Motor neuron (in vitro differentiated cells): ENCODE measurements at places on chromosomes 1 and 21.

DNA sequence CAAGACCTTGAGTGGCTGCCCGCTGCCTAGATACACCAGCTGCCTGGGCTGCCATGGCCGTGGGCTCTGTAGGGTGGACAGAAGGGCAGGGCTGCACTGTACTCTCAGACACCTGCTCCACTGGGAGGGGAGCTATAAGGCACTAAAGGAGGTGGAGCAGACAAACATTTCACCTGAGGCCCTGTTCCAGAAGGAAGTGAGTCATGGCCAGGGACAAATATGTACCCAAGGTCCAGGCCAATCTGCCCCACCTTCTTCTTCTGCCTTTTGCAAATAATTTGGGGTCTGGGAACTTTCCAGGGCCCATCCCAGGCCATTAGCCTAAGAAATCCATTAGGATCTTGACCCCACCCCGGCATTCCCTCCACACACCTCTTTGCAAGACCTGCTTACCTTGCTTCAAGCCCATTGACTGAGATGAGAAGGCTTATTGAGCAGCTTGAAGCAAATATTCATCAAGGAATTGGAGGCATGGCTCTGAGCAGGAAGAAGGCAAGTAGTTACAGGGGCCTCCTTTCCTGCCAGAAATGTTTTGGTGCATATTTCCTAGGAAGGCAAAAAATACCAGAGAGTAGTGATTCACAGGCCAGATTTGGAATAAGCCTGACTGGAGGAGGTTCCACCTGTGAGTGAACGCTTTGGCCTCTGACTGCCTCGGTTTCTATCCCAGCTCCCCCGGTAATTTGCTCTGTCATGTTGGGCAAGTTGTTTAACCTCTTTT lies at the start of gene CAPN8:
Gene CAPN8, minus strand, starts transcription at position 110 of the 721 bp plus-strand sequence. Its CDS starts 55 bp downstream, at position 55.
- peak; percentile 7 for ATAC-seq

GRCh38 chr1:184150776-184151531 lies 99.4 kb downstream of the TSEN15 start:
- ATAC-seq = no peak

DNA sequence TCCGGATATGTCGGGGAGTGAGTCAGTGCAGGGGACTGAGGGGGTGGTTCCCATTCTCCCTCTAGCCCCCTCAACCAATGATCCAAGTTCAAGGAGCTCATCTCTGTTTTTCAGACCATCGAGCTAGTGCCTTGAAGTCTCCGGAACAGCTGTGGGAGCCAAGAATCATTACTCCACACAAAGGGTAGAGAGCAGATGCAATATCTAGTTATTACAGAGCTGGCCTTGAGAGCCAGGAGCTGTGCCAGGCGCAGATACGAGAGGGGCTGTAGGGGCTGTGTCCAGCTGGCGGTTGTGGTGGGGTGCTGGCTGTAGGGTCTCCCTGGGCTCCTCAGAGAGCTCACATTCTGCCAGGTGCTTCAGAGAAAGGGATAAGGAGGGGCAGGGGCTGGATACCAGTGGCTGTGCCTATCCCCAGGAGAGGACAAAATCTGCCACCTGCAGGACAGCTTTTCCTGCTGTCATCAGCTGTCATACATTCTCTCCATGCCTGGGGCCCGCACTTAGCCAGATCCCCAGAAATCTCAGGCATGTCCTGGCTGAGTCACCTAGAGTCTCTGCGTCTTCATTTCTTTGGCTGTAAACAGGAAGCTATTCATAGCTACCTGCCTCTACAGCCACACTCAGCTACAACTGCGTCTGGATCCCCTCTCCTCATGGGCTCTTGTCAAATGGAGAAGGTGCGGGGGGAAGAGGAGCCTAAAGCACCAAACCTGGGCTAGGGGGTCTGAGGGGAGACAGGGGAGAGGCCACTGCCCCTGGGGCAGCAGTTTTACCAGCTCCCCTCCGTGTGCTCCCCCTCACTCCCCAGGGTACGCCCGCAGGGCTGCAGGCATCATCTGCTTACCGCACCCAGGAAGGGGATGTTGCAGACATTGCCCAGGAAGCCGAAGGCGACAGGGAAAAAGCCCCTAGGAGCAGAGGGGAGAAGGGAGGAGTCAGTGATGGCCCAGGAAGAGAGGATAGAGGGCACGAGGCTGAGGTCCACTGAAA lies 2.4 kb upstream of the KISS1 start:
- peak; percentile 83 for ATAC-seq

DNA sequence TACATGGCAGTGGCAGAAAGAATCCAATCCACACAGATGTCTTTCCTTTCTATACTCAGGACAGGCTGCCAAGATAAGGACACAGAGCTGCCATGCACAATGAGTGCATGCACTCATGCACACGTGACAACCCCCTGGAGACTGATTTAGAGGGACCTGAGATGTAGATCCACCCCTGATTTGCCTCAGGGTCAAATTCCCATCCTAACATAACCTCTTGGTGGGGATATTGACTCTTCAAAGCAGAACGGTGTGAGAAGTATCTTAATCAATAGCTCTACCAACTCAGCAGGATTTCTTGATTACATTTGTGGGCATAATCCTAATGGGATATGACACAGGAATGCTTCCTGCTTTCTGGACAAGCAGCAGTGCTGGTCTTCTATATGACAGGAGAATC lies 125.2 kb upstream of the DSCAM start:
- no peak for ATAC-seq

GRCh38 chr1:2933431-2934155 lies 87.7 kb upstream of the ACTRT2 start:
- no peak for ATAC-seq

- ATAC-seq = peak; percentile 47
These were observed 28.3 kb downstream of the EIF2D start for GRCh38 chr1:206583707-206584648.

DNA sequence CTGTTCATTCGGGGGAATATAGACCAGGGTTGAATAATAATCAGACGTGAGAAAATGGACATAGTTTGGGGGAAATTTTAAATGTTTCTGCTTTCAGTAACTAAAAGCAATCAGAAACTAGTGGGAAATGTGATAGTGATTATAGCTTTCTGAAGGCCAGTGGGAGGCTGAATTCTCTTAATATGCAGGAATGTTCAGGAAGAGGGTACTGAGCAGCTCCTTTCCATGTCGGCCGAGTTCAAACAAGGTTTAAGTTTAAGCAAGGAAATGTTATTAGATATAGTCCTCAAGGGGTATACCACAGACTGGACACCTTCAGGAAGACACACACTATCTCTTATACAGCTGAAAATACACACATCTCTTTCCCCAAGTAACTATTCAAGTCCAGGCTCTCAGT lies 105.5 kb downstream of the HHAT start:
- ATAC-seq = no peak

GRCh38 chr1:2641381-2642130 lies 8.7 kb upstream of the MMEL1 start:
- no peak for ATAC-seq

GRCh38 chr1:160400223-160400645 lies at the start of gene VANGL2:
TSS of gene VANGL2 (plus strand) at chr1:160400564. CDS start at chr1:160415838, 15,274 bp downstream.
- ATAC-seq = peak; percentile 67

GRCh38 chr1:93969371-93969770 lies 60.1 kb upstream of the GCLM start:
- ATAC-seq = no peak

GRCh38 chr1:244731651-244732050 lies 78.7 kb downstream of the DESI2 start:
- no peak for ATAC-seq

DNA sequence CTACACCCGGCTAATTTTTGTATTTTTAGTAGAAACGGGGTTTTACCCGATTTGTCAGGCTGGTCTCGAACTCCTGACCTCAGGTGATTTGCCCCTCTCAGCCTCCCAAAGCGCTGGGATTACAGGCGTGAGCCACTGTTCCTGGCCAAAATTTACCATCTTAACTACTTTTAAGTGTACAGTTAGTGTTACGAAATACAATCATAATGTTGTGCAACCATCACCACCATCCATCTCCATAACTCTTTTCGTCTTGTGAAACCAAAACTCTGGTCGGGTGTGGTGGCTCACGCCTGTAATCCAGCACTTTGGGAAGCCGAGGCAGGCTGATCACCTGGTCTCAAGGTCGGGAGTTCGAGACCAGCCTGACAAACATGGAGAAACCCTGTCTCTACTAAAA lies 14.1 kb upstream of the ZBTB40 start:
- no peak for ATAC-seq

GRCh38 chr1:113928187-113928930 lies 765 bp upstream of the HIPK1 start:
- ATAC-seq = no peak

GRCh38 chr1:160615660-160616059 lies 31.2 kb downstream of the SLAMF1 start:
- ATAC-seq = no peak

DNA sequence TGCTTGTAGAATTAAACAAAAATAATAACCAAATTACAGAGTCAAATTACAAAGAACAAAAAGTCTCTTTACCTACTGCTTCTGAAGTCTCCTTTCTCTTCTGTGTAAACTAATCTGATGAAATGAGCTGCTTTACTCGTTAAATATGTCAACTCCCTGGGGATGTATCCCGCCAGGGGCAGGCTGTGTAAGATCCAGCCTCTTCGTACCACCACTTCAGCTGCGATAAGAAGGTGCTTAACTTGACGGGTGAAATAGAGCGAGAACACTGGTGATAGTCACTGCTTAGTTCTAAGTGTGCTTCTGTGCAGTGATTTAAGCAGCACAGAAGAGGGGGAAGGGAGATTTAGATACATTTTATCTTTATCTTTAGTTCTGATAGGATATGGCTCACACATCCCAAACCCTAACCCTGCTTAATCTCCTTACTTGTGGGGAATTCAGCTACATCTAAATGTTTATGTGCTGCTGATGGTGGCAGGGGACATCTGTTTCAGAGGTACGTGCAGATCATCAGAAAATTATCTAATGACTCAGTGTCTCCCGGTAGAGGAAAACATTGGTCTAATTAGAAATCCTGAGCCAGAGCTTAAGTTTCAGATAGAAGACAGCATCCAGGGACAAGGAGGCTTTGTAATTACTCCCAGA lies 46.0 kb downstream of the RHOU start:
- no peak for ATAC-seq

GRCh38 chr1:235911876-235912275 lies 45.2 kb upstream of the LYST start:
- ATAC-seq = no peak

DNA sequence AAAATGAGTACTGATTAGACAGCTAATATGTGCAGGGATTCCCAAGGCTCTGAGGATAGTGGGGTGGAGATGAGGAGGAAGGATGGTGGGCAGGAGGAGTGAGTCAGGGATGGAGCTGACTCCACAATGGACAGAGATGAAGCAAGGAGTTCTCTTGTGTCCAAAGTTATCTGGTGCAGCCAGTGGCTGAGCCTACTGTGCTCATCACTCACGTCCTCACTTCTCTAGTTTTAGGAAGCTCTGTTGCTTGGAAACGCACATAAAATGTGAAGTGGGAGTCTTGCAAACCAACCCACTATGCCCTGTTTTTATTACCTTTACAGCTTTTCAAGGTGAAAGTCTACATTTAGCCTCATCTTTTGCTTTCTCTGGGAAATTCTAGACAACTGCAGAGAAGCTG lies 36.5 kb upstream of the SAMD13 start:
- ATAC-seq = no peak

- ATAC-seq = no peak
These were observed 131.2 kb downstream of the CDC7 start for GRCh38 chr1:91631718-91632330.

- ATAC-seq = no peak
These were observed 51.7 kb downstream of the SLC37A1 start for GRCh38 chr21:42565206-42565810.

DNA sequence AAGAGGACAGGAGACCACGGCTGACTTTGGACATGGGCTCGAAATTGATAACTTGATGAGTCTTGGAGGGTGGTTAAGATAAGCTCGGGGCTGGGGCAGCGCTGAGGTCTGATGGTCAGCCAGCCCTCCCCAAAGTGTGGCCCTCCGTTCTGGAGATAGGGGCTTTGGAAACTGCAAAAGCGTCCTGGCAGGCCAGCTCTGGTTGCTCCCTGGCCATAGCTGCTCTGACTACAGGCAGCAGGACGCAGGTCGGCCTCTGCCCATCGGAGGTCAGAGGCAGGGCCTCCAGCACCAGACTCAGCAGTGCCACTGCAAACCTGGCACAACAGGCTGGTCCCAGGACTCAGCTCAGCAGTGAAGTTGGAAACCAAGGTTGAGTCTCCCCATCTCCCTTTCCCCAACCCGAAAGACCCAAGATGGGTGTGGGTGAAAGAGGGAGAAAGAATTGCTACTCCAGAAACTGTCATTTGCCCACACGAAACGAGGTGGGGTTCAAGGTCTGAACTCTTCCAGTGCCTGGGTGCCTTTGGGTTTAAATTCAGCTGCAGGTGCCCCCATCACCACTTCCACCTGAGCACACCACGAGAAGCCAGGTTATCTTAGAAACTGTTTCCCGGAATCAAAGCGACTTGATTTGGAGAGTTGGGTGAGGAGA lies 4.8 kb downstream of the SIM2 start:
- no peak for ATAC-seq

DNA sequence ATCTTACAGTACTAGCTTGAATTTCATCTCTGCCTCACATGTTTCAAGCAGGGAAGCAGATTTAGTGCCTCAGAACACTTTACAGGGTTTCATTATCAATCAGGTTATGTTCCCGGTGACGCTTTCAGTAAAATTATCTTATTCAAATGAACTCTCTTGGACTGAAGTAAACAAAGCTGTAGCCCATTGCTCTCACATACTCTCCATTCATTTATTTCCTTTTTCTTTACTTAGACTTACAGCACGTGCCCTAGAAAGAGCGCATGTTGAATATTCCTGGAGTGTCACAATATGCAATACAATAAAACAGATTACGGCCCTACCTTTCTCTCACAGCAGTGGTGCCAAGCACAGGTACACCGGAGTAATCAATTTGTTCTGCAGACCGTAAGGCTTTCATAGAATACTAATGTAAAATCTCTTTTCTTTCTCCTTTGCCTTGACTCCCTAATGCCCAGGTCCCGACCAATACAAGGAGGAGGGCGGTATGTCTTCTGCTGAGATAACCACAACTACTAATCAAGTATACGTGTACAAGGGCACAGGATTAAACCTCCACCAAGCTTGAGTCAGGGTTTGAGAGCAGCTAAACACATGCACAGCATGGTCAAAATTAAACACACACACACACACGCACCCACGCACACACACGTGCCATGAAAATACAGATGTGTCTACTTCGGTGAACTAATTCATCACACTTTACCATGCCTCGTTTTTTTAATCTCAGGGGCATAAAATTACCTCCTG lies 62.8 kb downstream of the NRIP1 start:
- no peak for ATAC-seq

- ATAC-seq = no peak
These were observed 184.9 kb downstream of the PLA2G4A start for GRCh38 chr1:187013582-187014200.

GRCh38 chr1:85957760-85958159 lies 198.8 kb downstream of the COL24A1 start:
- ATAC-seq = no peak

- ATAC-seq = no peak
These were observed at the start of gene LRRC38 for GRCh38 chr1:13513895-13514546. TSS of gene LRRC38 (minus strand) at chr1:13514003. CDS start at chr1:13513593, 410 bp downstream.

GRCh38 chr1:12188115-12188514 lies 21.3 kb downstream of the TNFRSF1B start:
- ATAC-seq = no peak
